ENCODE measurements at places on chromosomes 1 and 21.

DNA sequence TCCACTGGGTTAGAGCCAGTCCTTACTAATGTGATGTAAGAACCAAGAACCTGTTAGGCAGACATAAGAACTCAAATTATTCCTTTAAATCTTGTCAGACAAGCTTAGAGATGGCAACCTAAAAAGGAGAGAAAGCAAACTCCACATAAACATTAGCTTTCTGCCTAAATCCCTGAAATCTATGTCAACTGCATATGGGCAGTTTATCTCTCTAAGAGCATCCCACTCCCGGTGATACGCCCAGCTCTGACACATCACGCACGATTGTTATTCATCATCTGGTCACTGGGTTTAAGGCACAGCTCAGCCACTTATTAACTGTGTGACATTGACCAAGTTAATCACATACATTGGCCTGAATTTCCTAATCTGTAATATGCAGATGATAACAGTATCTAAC lies 323.7 kb downstream of the HHIPL2 start:
- DNase-seq: no peak

DNA sequence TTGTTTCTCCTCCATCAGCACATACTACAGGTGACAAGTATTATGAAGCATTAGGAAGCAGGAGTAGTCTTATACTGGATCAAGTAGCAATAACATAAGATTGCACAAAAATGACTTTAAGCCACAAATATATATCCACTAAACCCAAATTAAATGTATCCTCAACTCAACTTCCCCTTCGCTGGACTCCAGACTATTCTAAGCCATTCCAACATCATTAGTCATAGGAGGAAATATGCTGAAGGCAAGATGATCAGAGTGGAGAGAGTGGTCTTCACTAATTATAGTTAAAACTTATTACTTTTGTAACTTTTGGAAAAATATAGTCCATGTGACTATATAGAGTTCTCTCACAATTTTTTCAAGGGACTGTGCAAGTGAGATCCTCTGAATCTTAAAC lies 390.7 kb upstream of the ZP4 start:
- DNase-seq: no peak

DNA sequence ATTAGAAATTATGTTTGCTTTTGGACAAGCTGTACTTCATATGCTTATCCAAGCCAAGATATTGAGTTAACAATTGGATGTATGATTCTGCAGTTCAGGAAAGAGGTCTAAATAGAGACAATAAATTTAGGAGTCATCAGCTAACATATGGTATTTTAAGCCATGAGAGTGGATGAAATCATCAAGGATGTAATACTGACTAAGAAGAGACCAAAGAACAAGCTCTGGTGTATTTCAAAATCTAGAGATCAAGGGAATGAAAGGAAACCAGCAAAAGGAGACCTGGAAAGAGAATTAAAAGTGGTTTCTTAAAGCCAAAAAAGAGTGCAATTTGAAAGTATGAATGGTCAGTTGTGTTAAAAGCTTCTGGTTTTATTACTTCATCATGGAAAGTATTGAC lies 183.6 kb upstream of the BEND5 start:
- no peak for DNase-seq

- DNase-seq: no peak
Measured at GRCh38 chr1:92973203-92973897, 12.1 kb upstream of the DIPK1A start.

DNA sequence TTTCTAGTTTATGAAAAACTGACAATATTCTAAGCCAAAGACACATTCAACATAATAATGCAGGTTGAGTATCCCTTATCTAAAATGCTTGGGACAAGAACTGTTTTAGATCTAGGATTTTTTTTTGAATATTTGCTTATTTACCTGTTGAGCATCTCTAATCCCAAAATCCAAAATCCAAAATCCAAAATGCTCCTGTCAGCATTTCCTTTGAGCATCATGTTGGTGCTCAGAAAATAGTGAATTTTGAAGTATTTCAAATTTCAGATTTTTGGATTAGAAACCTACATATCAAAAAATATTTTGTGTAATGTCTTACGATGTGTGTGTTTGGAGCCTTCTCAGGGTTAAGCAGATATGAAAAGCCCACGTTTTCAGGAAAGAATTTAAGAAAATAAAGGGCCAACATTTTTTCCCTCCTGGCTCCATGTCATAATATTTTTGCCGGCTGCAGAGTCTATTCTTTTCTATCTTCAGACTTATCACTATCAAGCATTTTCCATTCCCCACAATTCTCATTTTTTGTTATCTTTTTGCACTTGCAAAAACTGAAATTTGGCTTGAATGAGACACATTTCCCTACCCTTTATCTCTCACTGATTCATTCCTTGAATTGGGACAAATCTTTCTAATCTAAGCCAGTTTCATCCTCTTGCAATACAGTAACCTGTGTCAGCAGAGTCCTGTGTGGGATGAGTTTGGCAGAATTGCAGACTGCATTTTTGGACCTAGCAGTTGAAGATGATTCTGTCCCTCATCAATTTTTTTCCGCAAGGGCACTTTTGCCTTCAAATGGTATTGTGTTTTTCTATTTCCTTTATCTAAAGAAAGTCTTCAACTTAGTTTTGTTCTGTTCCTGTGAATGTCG lies 233.9 kb downstream of the DISC1 start:
- no peak for DNase-seq

DNA sequence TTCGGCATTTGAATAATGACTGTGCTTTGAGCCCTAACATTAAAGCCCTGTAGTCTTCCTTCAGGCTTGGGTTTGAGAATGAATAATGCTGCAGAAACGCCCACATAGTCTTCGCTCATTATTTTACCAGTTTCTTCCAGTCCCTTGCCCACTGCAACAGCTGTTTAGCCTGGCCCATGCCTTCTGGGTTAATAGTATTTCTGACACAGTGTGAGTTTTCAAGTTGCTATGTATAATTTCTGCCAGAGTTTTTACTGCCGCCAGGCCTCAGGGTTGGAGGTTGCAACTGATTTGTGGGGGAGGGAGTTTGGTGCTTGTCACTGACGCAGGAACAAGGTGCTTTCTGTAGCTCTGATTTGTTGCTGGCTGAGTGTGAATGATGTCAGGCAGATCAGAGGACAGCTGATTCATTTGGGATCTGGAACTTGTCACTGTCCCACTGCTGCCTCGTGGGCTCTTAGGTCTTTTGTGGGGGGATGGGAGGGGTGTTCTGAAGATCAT lies 109.8 kb downstream of the MAST2 start:
- no peak for DNase-seq

GRCh38 chr1:33298623-33299277 lies 22.1 kb downstream of the A3GALT2 start:
- peak; percentile 85 for DNase-seq

GRCh38 chr1:53629101-53629691 lies 109.8 kb downstream of the GLIS1 start:
- no peak for DNase-seq

- DNase-seq: no peak
Measured at GRCh38 chr1:109335091-109335490, 28.3 kb upstream of the MYBPHL start.

- no peak for DNase-seq
Measured at GRCh38 chr1:206127336-206127735, 10.1 kb upstream of the AVPR1B start.

GRCh38 chr1:192602757-192603156 lies 27.2 kb downstream of the RGS1 start:
- DNase-seq: no peak

DNA sequence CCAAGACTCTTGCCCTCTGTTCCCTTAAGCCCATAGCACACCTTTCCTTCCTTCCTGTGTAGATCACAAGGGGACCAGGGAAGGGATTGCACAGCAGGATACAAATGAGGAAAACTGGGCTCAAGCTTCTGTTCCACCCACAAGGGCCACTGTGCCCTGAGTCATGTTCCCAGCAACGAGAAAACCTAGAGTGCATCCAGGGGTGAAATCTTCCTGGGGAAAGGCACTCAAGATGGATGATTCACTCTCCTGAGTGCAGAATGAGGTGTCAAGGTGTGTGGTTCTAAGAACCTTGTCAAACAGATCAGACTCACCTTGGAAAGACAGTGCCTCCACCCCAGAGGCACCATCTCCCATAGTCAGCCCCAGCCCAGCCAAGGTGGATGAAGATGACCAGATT lies 40.7 kb upstream of the EYA3 start:
- DNase-seq: no peak

DNA sequence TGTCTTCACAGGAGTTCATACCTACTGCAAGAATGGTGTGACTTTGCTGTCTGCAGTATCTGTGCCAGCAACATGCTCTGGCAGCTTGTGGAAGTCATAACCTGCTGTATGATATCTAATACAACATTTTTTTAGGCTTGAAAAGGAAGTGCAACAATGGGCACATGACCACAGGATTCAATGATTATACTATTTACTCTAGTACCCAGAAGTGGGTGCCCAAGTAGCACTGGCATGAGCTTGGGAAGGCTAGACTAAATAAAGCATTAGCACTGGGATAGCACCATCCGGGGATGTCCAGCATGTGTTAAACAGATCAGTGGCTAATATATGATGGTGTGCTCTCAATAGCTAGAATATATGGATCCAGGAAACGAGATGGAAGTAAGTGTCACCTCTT lies 98.6 kb upstream of the PDE4B start:
- DNase-seq: no peak

GRCh38 chr1:203625628-203626019 lies 1.0 kb upstream of the ATP2B4 start:
- DNase-seq: peak; percentile 39

GRCh38 chr21:41396558-41397075 lies 29.4 kb upstream of the MX1 start:
- DNase-seq: no peak

GRCh38 chr21:34670220-34670961 lies 1.6 kb downstream of the CLIC6 start:
- no peak for DNase-seq

DNA sequence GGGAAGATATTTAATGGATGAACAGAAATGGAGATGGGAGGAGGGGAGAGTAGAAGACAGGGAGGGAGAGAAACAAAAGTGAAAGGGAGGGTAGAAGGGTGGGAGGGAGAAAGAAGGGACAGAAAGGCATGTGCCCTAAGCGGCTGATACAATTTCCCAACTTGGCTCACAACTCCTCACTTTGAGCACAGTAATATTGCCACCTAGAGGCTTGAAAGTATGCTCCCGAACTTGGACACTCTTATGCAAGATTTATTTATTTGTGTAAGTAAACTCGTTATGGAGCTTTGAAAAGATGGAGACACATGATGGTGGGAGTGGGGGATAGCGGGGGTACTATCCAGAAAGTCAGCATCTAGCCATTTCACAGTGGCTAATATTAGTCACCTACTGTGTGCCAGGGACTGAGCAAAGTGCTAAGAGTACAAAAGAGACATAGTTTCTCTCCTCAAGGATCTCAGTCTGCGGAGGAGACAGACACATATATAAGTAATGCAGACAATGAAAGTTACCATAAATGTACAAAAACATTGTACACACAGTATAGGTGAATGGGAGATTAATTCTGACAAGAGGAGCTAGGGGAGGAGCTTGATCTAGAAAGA lies 189.7 kb downstream of the SEC16B start:
- DNase-seq: peak; percentile 38

- no peak for DNase-seq
Measured at GRCh38 chr1:97210307-97210706, 488.7 kb downstream of the PTBP2 start.

DNA sequence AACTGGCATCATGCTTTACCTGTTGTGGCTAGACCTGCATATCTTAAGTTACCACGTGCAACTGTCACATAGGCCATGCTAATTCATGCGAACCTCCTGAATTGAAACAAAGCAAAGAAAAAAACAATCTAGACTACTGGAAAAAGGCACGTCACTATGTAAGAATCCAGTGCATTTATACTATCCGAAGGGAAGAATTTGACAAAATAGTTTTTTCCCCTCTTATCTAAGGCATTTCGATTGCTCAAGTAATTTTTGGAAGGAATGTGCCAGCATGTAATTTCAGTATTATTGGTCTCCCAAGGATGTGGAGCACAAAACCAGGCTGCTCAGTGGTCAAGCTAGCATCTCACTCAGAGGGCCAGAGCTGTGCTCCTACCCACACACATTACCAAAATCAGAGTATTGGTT lies 31.5 kb upstream of the C1orf198 start:
- DNase-seq: no peak

- no peak for DNase-seq
Measured at GRCh38 chr1:228785366-228786330, 50.4 kb downstream of the RHOU start.

DNA sequence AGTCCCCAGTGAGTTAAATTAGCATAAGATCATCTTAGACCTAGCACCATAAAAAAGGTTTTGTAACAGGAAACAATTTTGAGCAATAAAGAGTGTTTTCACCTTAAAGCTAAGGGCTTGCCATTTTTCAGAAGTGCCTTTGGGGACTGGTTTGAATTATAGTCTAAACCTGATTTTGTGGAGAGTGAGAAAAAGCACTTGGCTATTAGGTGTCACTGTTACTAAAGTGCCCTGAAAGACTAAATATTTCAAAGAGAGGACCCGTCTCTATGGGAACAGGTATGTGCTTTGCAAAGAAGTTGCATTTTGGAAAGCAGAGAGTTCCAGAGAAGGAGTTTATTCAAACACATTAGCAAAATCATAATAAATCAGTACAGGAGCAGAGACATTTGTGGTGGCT lies 9.1 kb downstream of the NTNG1 start:
- no peak for DNase-seq

DNA sequence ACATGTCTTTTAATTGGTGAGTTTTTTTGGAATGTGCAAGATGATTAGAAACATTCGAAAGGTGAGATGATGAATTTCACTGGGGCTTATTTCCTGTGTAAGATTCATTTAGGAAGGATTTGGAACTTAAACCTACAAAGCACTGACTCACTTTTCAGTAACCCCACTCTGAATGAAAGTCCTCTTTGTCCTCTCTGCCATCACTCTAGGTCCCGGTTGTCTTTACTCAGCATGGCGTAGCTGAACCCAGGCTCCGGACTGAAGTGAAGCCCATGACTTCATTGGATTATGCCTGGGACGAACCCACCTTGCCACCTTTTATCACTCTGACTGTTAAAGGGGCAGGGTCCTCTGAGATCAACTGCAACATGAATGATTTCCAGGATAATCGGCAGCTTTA lies 139.4 kb downstream of the VPS13D start:
- DNase-seq: no peak

GRCh38 chr21:29664615-29665014 lies 275.2 kb downstream of the GRIK1 start:
- no peak for DNase-seq

DNA sequence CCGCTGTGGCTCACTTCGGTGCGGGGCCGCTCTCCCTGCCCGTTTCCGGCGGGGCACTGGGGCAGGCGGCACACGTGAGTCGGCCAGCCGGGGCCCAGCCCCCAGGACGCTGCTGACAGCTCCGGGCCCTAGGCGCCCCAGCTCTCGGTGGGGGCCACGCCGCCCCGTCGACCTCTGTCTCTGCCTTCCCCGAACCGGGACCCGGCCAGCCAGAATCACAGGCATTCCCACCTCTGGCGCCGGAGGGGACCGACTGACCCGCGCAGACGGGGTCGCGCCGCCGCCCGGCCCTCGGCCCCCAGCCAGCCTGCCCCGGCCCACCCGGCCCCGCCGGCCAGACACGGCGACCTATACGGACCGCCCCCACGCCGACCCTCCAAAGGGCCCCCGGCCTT lies 755 bp downstream of the SCMH1 start:
- DNase-seq: peak; percentile 64

Measured in HuH-7.5 (cell line).